SK-MEL-5 (cell line): ENCODE measurements at places on chromosomes 13 and 19.

DNA sequence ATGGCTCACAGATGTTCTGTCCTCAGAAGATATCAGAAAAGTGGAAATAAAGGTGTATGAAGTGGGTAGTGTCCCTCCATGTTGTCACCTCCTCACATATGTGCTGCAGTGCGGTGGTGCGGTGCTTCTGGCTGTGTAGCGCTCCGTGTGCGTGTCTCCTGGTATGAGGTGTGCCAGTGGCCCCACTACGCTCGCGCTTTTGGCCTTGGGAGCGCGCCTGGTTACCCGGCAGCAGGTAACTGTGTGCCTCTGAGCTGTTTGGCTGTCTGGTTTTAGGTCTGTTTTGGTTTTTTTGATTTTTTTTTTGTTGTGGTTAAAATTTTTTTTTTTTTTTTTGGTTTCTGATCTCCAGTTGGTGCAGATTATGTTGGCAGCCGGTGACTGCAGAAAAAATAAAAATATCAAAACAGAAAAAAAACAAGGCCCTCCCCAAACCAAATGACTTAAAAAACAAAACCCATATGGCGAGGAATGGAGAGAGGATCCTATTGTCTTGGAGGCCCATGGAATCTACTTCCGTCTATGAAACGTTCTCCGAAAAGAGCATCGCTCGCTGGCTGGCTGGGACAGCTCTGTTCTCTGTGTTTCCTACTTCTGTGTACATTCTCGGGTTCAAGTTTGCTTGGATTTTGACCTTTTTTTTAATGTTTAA is 7.9 kb downstream of the HNRNPL start:
- DNase-seq, result no peak

DNA sequence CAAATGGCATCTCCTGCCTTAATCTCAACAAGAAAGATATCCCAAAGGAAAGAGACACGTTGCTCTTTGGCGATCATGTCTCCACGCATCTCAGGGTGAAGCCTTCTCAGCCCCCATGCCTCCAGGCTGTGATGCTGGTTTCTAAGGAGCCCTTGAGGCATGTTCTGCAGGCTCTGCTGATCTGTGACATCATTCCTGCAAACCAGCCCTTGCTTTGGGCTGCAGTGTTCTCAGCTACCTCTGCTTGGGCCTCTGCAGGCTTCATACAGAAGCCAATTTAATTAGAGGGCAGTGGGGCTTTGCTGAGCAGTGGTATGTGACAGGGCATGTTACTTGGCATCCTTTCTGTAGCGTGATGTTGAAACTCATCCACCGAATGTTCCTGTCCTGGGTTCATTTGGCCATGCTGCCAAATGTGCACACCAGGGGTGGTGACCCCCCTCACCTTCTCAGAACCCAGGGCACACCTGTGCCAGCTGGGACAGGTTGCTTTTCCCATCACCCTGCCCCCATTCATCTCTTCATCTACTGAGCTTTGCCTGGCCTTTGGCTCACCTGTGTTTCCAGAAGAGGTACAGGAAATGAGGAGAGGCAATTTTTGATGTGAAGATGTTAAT is 230.9 kb downstream of the TEX29 start:
- no peak for DNase-seq

GRCh38 chr19:46069806-46070341 is 29.1 kb upstream of the IGFL4 start:
- DNase-seq, result peak; percentile 69

DNA sequence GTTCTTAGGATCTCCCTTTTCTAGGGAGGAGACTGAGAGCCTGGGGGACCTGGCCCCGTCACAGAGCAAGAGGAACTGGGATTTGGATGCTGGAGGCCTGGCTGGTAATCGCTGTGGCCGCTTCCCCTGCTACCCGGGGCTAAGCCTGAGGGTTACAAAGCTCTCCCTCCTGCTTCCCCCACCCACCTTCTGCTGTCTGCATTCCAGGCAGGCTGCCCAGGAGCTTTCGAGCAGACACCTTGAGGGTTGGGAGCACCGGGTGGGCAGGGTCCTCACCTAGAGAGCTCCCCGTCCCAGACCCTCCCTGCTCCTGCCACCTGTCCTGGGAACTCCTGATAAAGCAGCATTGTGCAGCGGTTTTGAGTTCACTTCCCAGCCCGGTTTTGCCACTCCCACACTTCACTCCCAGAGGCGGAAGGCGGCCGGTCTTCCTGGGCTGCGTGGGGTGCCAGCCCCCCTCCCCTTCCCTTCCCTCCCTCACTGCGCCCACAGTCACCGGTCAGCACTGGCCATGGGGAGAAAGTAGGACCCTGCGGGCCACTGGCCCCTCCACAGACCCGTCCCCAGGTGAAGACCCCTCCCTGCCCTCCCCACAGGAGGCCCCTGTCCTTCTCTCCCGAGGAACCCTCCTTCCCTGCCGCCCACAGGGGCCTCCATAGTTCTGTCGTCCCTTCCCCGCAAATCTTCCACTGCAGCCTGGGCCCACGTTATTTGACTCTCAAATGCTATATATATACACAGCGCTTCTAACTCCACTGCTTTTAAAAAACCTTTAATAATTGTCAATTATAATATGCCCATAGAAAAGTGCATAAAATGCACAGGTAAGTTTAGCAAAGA is 8.1 kb downstream of the PAK4 start:
- no peak for DNase-seq

- DNase-seq, result peak; percentile 10
Measured at GRCh38 chr13:26412263-26412662, 145.2 kb upstream of the WASF3 start.

DNA sequence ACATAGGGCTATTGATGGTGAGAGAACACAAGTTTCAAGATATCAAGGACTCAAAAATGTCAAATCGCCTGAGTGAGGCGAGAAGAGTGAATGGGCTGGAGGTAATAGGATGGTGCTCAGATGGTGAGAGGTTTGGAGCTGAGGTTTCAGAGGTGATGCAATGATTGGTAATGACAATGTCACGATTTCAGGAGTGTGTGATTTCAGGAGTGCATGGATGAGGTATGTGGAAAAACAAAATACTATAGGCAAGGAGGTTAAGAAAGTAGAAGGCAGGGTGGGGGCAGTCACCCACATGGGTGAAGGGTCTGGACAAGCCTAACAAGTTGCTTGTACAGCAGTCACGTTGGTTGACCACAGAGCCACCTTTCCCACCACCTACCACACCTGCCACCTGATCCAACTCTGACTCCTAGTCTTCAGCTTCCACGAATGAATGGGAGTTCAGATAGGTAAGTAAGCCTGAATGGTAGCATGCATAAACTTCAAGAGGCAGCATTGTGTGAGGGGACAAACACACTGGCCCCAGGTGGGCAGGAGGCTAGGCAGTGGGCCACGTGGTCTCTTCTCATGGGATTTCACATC is 71.5 kb downstream of the RUBCNL start:
- DNase-seq, result no peak

GRCh38 chr19:38433268-38433733 is at the start of gene RYR1:
Gene RYR1, plus strand, starts transcription at chr19:38433691. Its CDS starts 139 bp downstream, at chr19:38433830.
- peak; percentile 45 for DNase-seq

GRCh38 chr19:6318772-6319171 is 14.6 kb downstream of the ACER1 start:
- no peak for DNase-seq
